ENCODE measurements at places on chromosomes 1 and 21. TPM values are rescaled to one million over a fixed set of nuclear protein-coding genes. Genes with fewer than 3 reads are reported as not detected.

The OR6K3 gene
- total RNA-seq: not detected

DNA sequence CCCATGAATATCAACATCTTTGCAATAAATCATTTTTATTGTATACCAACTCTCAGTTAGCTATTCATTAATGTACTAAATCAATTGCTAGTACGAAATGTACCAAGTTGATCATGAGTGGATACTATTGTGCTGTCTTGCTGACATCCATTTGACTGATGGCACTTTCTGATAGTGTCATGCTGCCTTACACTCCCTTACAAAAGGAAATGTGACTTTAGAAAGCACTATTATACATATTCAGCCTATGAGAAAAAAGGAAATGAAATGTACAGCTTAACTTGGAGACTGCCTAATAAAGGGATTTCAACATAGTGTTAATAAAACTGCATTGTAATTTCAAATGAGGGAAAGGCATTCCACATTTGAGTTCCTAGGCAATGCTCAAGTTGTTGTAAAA lies 52.2 kb downstream of the PLA2G4A start:
- no peak overlapping the region for H3K27ac ChIP-seq
- no peak overlapping the region for H3K4me3 ChIP-seq
- no peaks in the 10 kb centered on the region for H3K4me1 ChIP-seq
- DNase-seq: no peak

The PYHIN1 gene
- 0.16 TPM for total RNA-seq

DNA sequence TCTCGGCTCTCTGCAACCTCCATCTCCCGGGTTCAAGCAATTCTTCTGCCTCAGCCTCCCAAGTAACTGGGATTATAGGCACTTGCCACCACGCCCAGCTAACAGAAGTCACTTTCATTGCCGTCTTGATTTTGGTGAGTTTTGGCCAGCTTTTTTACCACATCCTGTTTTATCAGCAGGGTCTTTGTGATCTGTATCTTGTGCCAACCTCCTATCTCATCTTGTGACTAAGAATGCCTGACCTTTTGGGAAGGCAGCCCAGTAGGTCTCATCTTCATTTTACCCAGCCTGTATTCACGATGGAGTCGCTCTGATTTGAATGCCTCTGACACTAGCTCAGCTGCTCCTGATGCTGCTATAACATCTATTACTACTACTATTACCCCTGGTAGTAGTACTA lies 46.8 kb upstream of the BARHL2 start:
- DNase-seq: no peak
- H3K27ac ChIP-seq: no peak overlapping the region
- H3K4me1 ChIP-seq: no peaks in the 10 kb centered on the region

DNA sequence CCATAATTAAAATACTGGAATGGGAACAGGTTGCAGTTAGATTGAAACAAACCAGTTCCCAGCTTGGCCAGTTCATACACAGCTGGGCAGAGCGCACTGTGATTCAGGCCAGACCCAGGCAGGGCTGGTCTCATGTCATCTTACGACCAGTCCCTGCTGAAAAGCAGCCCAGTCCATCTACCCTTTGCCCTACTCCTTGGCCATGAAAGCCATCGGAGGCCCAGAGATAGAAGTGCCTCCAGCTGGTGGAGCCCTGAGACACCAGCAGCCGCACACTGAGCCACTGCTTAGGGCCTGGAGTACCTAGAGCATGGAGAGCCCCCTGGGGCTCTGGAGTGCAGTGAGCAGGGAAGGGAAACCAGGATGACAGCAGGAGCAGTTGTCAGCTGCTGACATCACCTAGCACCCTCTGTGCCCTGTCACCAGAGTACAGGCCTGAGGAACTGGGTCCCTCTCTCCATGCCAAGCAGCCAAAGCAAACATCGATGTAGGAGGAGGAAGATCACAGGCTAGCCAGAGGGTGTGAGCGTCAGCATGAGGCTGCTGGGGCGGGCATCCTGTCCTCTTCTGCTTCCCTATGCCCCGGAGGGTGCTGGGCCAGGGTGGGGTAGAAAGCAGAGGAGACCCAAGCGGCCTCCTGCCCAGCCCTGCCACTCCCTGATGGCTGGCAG lies 34.2 kb upstream of the TMEM125 start:
- DNase-seq: no peak
- H3K4me3 ChIP-seq: no peak overlapping the region
- no peaks in the 10 kb centered on the region for H3K27me3 ChIP-seq
- H3K36me3 ChIP-seq: no peaks in the 10 kb centered on the region
- no peak overlapping the region for H3K27ac ChIP-seq

The GCSAML gene
- total RNA-seq: not detected

- DNase-seq: no peak
- no peaks in the 10 kb centered on the region for H3K36me3 ChIP-seq
- H3K27ac ChIP-seq: no peak overlapping the region
- H3K27me3 ChIP-seq: peaks cover 5% of the 10 kb centered on the region
- H3K4me3 ChIP-seq: no peak overlapping the region
These were observed 47.7 kb downstream of the UTP25 start for GRCh38 chr1:209875515-209875914.

The KCNE2 gene
- not detected for total RNA-seq

The S100A9 gene
- 69.6 TPM for total RNA-seq

The KIF17 gene
- total RNA-seq: 3.8 TPM

- no peaks in the 10 kb centered on the region for H3K36me3 ChIP-seq
- H3K27me3 ChIP-seq: no peaks in the 10 kb centered on the region
- H3K4me3 ChIP-seq: no peak overlapping the region
- no peak for DNase-seq
These were observed 12.9 kb downstream of the PFKL start for GRCh38 chr21:44312716-44313115.

DNA sequence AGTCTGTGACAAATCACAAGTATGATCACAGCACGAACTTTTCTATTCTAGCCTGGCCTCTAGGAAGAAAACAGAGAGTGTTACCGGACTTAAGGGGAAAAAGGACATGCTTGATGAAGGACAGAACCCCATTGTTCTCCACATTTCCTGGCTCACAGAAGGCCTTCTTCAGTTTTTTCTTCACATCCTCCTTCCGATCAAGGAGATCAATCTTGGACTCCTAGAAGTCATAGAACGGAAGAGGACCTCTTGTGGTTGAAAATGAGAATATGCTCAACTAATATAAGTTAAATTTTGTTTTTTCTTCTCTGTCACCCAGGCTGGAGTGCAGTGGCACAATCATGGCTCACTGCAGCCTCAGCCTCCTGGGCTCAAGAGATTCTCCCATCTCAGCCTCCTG lies 30.3 kb downstream of the YARS1 start:
- H3K36me3 ChIP-seq: peaks cover 7% of the 10 kb centered on the region
- H3K27me3 ChIP-seq: no peaks in the 10 kb centered on the region
- no peaks in the 10 kb centered on the region for H3K4me1 ChIP-seq

GRCh38 chr1:87464022-87464490 lies 135.4 kb downstream of the LMO4 start:
- no peak overlapping the region for H3K4me3 ChIP-seq
- peaks cover 8% of the 10 kb centered on the region for H3K4me1 ChIP-seq
- no peak for DNase-seq
- no peak overlapping the region for H3K27ac ChIP-seq
- H3K36me3 ChIP-seq: no peaks in the 10 kb centered on the region

- no peak for DNase-seq
- no peak overlapping the region for H3K4me3 ChIP-seq
- H3K4me1 ChIP-seq: no peaks in the 10 kb centered on the region
- H3K27me3 ChIP-seq: no peaks in the 10 kb centered on the region
These were observed 7.0 kb downstream of the OPRD1 start for GRCh38 chr1:28819020-28819419.

GRCh38 chr21:45074818-45075595 lies 627 bp downstream of the ADARB1 start:
- peak overlapping the region; percentile 65 for H3K4me3 ChIP-seq
- peak overlapping the region; percentile 84 for H3K27ac ChIP-seq
- no peaks in the 10 kb centered on the region for H3K27me3 ChIP-seq
- no peak for DNase-seq
- peaks cover 39% of the 10 kb centered on the region for H3K4me1 ChIP-seq

- H3K36me3 ChIP-seq: peaks cover 75% of the 10 kb centered on the region
- peak overlapping the region; percentile 15 for H3K27ac ChIP-seq
- no peak overlapping the region for H3K4me3 ChIP-seq
- DNase-seq: no peak
These were observed 41.9 kb downstream of the OBSCN start for GRCh38 chr1:228249513-228250305.

GRCh38 chr1:34796990-34797389 lies 4.2 kb downstream of the GJA4 start:
- no peak for DNase-seq
- H3K4me3 ChIP-seq: peak overlapping the region; percentile 47
- H3K4me1 ChIP-seq: peaks cover 3% of the 10 kb centered on the region

- no peak overlapping the region for H3K4me3 ChIP-seq
- H3K27ac ChIP-seq: no peak overlapping the region
- no peak for DNase-seq
- no peaks in the 10 kb centered on the region for H3K36me3 ChIP-seq
- no peaks in the 10 kb centered on the region for H3K4me1 ChIP-seq
These were observed 8.7 kb upstream of the PIGM start for GRCh38 chr1:160040476-160040875.

DNA sequence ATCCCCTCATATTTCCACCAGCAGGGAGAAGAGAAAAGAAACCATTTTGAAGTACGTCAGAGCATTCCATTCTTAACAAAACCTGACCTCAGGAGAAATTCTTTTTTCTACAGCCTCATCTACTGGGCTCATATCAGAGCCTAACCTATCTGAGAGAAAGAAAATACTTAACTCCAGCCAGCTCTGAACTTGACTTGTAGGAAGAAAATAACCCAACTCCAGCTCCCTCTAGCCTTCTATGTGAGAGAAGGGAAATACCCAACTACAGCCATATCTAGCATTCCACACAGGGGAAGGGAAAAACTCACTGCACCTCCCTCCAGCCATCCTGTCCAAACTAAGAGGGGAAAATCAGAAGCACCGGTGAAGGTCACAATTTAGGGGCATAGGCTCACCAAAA lies 57.7 kb downstream of the SPATA6 start:
- DNase-seq: no peak
- no peak overlapping the region for H3K4me3 ChIP-seq
- H3K27me3 ChIP-seq: no peaks in the 10 kb centered on the region

The TSTD1 gene
- 8.6 TPM for total RNA-seq

- no peaks in the 10 kb centered on the region for H3K27me3 ChIP-seq
- H3K4me3 ChIP-seq: no peak overlapping the region
- DNase-seq: no peak
These were observed 69.1 kb upstream of the TEKT2 start for GRCh38 chr1:36014722-36015220.

DNA sequence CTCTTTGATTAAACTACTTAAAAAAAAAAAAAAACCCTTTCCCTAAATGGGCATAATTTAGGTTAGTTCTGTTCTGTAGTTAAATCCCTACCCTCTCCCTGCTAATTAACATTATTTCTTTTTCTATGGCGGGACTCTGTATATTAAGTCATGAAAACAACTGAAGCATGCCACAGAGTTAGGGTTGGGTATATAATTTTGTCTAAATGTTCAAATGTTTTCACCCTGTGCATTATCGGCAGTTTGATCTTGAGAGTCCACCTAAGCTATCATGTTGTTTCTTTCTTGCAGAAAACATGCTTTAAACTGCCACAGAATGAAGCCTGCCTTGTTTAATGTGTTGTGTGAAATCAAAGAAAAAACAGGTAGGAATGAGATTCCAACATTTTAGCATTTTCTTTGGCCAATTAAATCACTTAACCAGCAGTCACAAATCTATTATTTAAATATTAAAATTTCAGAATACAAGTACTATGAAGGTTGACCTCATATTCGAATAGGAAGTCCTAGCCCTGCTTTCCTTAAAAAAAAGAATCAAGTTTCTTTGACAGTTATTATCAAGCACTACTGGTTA lies 4.0 kb downstream of the PBX1 start:
- H3K27me3 ChIP-seq: no peaks in the 10 kb centered on the region
- no peak for DNase-seq
- peaks cover 46% of the 10 kb centered on the region for H3K4me1 ChIP-seq
- H3K4me3 ChIP-seq: peak overlapping the region; percentile 72
- H3K36me3 ChIP-seq: no peaks in the 10 kb centered on the region

The IL22RA1 gene
- total RNA-seq: not detected

DNA sequence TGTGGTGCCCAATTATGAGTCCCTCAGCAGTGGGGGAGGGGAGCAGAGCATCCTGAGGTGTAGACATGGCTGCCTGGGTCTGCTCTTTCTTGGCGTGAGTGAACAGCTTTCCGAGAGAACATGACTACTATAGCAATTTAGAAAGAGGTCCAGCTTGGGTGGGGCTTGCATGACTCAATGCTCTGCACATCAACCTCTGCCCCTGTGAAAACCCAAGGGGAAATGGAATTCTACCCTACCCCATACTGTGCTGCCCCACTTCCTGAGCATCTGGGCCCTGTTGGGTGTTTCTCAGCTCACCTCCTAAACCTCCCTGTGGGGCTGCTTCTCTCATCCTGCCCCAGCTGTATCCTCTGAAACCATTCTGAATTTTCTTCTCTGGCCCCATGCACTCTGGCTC lies 8.2 kb upstream of the AZIN2 start:
- H3K36me3 ChIP-seq: no peaks in the 10 kb centered on the region
- no peaks in the 10 kb centered on the region for H3K4me1 ChIP-seq
- no peak overlapping the region for H3K27ac ChIP-seq

The GJB5 gene
- total RNA-seq: not detected

DNA sequence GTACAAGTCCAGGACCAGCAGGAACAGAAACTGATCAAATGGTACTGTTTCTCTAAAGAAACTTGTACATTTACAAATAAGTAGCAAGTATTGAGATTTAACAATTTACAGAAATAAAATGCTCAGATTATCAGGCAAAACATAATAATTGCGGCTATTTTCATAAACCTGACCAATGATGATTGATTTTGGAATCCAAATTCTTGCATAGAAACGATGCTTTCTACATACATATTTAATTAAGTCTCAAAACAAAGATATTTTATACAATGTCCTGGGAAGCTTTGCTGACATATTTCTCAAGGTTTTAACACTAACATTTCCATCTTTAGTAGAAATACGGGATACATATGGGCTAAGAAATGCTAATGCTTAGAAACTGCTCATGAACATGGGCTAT lies 157.1 kb downstream of the VAV3 start:
- no peak overlapping the region for H3K27ac ChIP-seq
- no peaks in the 10 kb centered on the region for H3K4me1 ChIP-seq
- no peak overlapping the region for H3K4me3 ChIP-seq
- DNase-seq: no peak
- no peaks in the 10 kb centered on the region for H3K36me3 ChIP-seq
- H3K27me3 ChIP-seq: no peaks in the 10 kb centered on the region

The SPRR2F gene
- not detected for total RNA-seq

- H3K27me3 ChIP-seq: no peaks in the 10 kb centered on the region
- H3K4me1 ChIP-seq: peaks cover 26% of the 10 kb centered on the region
- no peak overlapping the region for H3K27ac ChIP-seq
- DNase-seq: no peak
- no peaks in the 10 kb centered on the region for H3K36me3 ChIP-seq
These were observed 14.1 kb downstream of the ROR1 start for GRCh38 chr1:63787875-63788274.

All from gastrocnemius medialis (tissue), 4 donors.